ENCODE measurements at places on chromosomes 5 and 9.

DNA sequence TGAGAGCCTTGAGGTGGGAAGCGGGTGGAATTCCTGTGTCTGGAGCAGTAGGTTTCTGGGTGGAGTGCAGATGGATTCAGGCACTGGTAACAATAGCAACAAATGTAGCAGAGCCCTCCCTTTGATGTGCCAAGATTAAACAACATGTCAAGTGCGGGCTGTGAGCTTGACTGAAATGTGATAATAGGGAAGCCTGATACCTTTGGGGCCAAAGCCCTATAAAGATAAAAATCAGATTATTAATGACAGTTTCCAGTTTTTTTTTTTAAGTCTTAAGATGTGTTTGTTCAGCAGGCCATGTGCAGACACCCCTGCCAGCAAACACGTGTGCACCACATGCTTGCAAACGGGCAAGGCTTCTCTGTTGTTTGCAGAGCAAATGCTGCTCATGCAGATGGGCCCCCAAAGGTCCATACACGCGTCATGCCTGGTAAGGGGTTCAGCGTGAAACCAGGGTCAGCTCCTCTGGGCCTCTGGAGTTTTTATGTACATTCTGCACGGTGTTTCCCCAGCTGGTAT, 193.2 kb downstream of the GADD45G start:
- DNase-seq, result no peak

DNA sequence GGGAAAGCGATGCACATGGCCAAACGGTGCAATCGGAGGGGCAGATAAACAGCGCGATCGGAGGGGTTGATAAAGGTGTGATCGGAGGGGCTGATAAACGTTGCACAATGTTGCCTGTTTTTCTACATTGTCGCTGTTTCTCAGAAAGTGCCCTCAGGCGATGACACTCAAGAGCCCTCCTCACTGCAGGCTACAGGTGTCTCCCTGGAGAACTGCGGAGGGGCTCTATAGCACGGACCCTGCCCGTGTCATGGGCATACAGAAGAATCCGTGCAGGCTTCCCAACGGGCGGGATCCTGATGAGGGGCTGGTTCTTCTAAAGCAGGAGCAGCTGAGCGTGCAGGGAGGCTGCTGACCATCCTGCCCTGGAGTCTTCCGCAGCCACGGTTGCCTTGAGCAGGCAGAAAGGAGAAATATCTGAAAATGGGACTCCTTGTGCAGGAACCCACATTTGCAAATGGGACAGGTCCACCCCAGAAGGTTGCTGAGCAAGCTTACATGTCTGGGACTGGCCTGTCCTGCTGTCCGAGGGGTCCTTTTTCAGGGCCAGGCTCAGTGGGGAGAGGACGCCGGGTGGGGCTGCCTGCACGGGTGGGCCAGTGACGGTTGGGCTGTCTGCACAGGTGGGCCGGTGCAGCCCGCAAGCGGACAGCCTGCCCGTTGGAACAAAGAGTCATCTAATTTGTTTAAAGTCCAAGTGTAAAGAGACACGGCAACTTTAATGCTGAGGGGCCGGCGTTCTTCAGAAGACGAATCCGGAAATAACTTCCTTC, 25.1 kb upstream of the LPCAT1 start:
- no peak for DNase-seq

GRCh38 chr9:2868883-2869282, 25.0 kb upstream of the PUM3 start:
- no peak for DNase-seq

DNA sequence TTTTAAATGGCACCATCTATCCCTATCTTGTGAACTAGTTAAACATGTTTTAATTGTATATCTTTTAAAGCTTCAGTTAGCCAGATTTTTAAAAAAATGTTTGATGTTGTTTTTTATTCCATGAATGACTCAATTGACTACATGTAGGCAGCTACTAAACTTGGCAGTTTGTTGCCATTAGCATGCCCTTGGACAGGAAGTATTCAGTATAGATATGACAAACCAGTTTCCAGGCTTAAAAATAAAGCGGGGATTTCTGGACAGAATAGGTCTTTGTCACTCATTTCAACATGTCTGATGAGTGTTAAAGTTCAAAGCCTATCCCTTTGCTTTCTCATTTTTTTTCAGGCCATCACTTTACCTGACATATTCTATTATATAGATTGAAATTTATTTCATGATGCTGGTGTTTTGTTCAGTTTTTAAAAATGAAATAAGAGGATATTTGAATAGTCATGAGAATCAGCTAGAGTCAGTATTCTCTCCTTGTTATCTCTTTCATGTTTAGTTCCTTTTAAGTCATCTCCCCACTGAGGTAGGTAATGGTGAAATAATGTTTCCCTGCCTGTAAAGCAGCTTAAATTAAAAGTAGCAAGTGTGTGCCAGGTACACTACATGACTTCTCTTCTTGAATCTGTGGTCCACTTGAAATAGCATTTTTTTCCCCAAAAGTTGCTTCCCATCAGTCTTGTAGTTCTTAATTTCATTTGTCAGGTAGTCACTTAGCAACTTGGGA, 11.9 kb downstream of the TNFAIP8 start:
- no peak for DNase-seq

DNA sequence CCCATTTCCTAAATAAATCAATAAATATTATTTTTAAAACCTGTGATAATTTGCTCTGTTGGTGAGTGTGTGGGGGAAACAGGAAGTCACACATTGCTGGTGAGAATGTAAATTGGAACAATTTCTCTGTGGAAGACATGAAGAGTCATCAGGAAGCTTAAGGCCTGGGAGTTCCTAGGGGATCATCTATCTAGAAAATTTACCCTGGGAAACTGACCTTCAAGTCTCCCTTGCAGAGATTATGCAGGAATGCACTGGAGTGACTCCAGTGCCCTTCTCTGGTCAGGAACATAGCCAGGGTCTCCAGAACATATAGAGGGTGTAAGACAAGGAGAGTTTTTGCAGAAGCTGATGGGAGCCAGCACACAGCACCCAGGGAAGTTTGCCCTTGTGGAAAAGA, 13.0 kb upstream of the GCNT1 start:
- no peak for DNase-seq

- DNase-seq, result no peak
Observed at GRCh38 chr5:92207151-92207550, 824.0 kb upstream of the ARRDC3 start.

GRCh38 chr9:15307523-15307841, 466 bp upstream of the TTC39B start:
- DNase-seq, result no peak

DNA sequence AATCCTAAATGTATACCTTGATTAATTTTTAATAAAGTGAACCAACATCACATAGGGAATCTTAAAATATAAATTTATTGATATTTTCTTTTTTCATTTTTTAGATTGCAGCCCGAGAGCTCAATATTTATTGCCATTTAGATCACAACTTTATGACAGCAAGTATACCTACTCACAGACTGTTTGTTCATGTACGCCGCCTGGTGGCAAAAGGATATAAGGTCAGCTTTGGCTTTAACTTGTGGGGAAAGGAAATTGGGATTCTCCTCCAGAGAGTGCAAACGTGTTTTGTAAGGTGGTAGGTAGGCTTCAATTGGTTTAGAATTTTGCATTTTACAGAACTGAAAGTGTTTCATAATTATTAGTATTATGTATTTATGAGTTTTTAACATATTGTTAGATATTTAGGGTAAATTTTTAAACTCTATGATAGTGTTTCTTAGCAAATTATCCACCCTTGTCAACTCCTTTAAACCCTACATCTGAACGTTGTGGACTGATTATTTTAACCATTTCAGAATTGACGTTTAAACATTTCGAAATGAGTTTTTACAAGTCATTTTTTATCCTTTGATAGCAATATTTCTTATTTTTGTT, 17.5 kb upstream of the DHFR start:
- peak; percentile 42 for DNase-seq

DNA sequence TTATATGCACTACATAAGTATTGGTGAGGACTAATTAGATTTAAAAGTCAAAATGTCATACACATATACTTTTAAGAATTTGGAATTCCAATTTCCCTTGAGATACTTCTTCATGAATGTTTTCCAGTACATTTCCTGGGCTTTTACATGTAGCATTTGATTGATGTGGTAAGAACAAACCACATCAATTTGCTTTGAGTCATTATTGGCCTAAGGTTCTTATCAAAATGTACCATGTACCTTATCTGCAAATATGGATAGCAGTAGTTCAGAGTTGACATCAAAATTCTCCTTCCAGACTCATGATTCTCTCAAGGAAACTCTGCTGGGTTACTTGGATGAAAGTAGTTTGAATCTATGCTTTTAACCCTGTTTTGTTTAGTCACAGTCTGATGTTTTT, 2.5 kb downstream of the CAST start:
- DNase-seq, result no peak

GRCh38 chr9:93702261-93702660, 125.9 kb downstream of the PHF2 start:
- DNase-seq, result no peak

DNA sequence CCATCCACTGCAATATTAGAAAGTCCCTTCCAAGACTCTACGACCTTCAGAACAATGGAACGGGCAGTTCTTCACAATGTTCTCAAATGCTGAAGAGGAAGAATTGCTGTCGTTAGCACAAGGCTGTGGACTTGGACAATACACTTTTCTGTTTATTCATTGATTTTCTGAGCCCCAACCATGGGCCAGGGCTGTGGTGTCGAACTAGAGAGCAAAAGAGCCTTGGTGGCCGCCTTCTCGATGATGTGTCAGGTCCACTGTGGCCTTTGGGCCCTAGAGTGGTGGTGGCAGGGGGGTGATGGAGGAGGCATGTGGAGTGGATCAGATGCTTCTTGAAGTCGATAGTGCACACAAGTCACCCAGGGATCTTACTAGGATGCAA, 18.5 kb upstream of the KIF12 start:
- no peak for DNase-seq

DNA sequence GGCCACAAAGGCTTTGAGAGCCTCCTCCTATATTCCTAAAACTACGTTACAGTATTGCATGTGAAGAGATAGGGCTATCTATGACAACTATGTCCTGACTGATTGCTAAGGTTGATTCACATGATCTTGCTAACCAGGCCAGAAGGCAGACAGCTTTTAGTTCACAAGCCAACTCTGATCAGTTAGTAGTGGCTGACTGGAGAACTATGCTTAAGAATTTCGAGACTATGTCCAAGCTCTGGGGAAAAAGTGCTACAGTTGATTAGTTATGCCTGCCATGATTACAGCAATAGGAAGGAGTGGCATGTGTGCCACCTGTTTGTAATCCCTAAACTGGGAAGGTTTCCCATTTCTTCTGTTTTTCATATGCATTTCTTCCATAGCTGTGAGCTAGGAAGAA, 223.4 kb downstream of the DOCK8 start:
- no peak for DNase-seq

- no peak for DNase-seq
Observed at GRCh38 chr5:58542709-58543108, 40.2 kb upstream of the RAB3C start.

GRCh38 chr5:73499756-73500155, 1.5 kb downstream of the BTF3 start:
- DNase-seq, result no peak

GRCh38 chr5:141223112-141223783, at the start of gene PCDHB14:
TSS of gene PCDHB14 (plus strand) at chr5:141223343. CDS start at chr5:141223506, 163 bp downstream.
- no peak for DNase-seq

GRCh38 chr5:10586008-10586407, 22.1 kb downstream of the ANKRD33B start:
- no peak for DNase-seq

DNA sequence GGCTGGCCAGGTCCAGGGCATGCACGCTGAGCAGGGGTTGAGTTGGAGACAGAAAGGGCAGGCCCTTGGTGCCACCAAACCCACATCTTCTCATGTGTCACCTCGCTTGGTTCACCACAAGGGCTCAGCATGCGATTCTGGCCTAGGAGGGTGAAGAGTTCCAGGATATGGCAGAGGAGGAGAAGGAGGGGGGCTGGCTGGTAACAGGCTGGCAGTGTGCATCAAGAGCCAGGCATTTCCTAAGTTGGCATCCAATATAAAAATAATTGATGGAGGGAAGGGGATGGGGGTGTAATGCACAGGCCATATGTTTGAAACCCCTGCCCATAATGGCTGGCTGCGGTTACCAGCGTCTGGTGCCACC, 255.6 kb downstream of the NFIB start:
- DNase-seq, result no peak

GRCh38 chr5:120655828-120656435, 191.8 kb downstream of the PRR16 start:
- no peak for DNase-seq

GRCh38 chr9:117744369-117744768, 40.2 kb downstream of the TLR4 start:
- DNase-seq, result no peak

- no peak for DNase-seq
Observed at GRCh38 chr5:93117751-93118531, 463.1 kb downstream of the NR2F1-AS1 start.

GRCh38 chr5:69271376-69271775, 36.7 kb downstream of the CDK7 start:
- no peak for DNase-seq

DNA sequence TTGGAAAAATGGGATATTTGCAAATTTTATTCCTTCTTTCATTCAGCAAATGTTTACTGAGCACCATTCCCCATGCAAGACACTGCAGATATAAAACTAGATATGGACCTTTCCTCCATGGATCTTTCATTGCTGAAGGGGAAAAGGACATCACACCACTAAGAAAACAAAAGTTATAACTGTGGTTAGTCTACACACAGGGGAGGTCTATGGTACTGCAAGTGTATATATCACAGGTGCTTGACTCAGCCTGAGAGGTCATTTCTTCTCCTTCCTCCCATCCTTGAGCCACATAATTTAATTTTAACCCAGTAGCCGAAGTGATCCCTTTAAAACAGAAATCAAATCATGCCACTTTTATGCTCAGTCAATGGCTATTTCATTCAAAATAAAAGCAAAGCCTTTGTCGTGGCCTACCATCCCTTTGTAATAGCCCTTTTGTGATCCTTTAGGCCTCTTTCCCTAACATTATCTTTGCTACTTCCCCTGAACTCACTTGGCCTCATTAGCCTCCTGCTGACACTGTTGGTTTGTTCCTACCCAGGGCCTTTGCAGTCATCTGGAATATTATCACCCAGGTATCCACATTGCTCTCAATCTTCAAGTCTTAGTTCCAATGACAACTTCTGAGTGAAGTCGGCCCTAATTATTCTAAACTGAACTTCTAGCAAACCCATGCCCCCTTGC, 213.2 kb downstream of the GABRB2 start:
- no peak for DNase-seq

DNA sequence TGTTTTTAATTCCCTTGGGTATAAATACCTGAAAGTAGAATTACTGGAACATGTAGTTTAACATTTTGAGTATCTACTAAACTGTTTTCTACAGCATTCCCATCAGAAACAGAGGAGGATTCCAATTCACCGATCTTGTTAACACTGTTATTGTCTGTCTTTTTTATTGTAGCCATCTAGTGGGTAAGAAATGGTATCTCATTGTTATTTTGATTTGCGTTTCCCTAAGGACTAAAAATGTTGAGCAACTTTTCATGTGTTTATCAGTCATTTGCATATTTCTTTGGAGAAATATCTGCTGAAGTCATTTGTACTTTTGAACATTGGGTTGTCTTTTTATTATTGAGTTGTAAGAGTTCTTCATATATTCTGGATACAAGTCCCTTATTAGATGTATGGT, 135.2 kb upstream of the NFIL3 start:
- DNase-seq, result no peak

GRCh38 chr5:173010547-173011464, 27.2 kb downstream of the ATP6V0E1 start:
- DNase-seq, result no peak

- DNase-seq, result no peak
Observed at GRCh38 chr5:122153230-122153629, 23.9 kb downstream of the ZNF474 start.
